Sigmoid colon (tissue), 7 donors: ENCODE measurements at places on chromosomes 12 and 14. TPM values are rescaled to one million over a fixed set of nuclear protein-coding genes. Genes with fewer than 3 reads are reported as not detected.
A peak's percentile ranks its signal among the peaks of the same experiment; 100 is the strongest.

The MDP1 gene
- total RNA-seq, result 31.7 TPM

The DAO gene
- total RNA-seq, result not detected

DNA sequence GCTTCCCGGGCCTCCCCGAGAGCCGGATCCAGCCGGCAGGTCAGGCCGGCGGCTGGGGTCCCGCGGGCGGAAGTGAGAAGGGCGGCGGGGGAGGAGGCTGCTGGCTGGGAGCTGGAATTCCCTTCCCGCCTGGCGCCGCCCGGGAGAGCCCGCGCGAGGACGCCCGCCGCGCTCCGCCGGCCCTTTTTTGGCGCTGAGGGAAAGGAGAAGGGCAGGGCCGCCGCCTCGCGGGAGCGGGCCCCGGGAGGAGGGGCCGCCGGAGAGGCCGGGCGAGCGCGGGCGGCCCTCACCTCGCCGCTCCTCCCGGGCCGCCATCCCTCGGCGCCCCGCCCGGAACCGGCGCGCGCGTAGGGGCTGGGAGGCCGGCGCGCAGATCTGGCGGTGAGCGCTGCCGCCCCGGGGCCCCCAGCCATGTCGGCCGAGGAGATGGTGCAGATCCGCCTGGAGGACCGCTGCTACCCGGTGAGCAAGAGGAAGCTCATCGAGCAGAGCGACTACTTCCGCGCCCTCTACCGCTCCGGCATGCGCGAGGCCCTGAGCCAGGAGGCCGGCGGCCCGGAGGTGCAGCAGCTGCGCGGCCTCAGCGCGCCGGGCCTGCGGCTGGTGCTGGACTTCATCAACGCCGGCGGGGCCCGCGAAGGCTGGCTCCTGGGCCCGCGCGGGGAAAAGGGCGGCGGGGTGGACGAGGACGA, at the start of the genes KLHL42 and MANSC4:
TSS of gene KLHL42 (plus strand) at position 314 of the 692 bp plus-strand sequence. CDS start at position 412, 98 bp downstream.
TSS of gene MANSC4 (minus strand) at position 317 of the 692 bp plus-strand sequence. CDS start 8,960 bp downstream, outside the sequence.
- H3K27me3 ChIP-seq, result no peaks in the 10 kb centered on the region
- peak within 1 kb of the TSS; percentile 79 for H3K4me3 ChIP-seq
- no peaks in the 10 kb centered on the region for H3K36me3 ChIP-seq
- DNase-seq, result peak; percentile 89
- H3K4me1 ChIP-seq, result no peaks in the 10 kb centered on the region
- H3K27ac ChIP-seq, result peak within 1 kb of the TSS; percentile 86

DNA sequence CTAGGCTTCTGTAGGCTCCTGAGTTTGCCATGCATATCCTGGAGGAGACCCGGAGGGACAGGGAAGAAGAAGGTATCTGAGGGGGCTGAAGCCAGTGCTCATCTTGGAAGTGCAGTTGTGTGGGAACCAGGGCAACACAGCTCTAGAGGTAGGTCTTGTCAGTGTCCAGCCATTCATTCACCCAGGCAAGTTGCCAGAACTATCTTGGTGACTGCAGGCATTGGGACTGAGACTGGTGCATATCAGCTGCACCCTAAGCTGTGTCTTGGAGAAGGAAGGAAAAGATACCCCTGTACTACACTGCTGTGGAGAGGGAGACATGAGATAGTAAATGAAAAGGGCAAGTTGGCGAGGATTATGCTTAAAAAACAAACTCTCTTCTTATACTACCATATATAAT, 4.9 kb upstream of the WIF1 start:
- H3K4me3 ChIP-seq, result no peak overlapping the region
- DNase-seq, result no peak
- H3K36me3 ChIP-seq, result no peaks in the 10 kb centered on the region
- H3K4me1 ChIP-seq, result peaks cover 6% of the 10 kb centered on the region

DNA sequence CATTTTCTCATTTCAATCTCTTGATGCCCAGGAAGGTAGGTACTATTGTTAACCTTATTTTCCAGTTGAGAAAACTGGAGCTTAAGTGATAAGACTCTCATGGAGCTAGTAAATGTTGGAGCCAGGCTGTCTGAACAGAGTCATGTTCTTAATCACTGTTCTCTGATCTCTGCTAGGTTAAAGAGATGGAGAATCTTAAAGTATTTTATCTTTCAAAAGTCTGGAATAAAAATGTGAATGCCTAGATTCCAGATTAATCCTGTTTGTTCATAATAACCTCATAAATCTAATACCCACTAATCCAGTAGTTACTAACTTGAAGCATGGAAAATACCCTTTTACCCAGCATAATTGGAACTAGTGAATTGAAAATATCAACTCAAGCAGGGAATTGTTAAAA, 341.0 kb upstream of the RGS6 start:
- no peak overlapping the region for H3K27ac ChIP-seq
- peaks cover 37% of the 10 kb centered on the region for H3K4me1 ChIP-seq
- no peaks in the 10 kb centered on the region for H3K36me3 ChIP-seq
- no peaks in the 10 kb centered on the region for H3K27me3 ChIP-seq
- H3K4me3 ChIP-seq, result no peak overlapping the region
- no peak for DNase-seq

The HOXC9 gene
- not detected for total RNA-seq

The KERA gene
- not detected for total RNA-seq

GRCh38 chr14:86038387-86039042, 508.6 kb downstream of the FLRT2 start:
- no peak overlapping the region for H3K4me3 ChIP-seq
- no peaks in the 10 kb centered on the region for H3K36me3 ChIP-seq
- no peak for DNase-seq

The PSMD9 gene
- total RNA-seq, result 91.4 TPM

GRCh38 chr12:31033146-31033545, 40.5 kb upstream of the DDX11 start:
- H3K27me3 ChIP-seq, result no peaks in the 10 kb centered on the region
- no peaks in the 10 kb centered on the region for H3K36me3 ChIP-seq
- no peaks in the 10 kb centered on the region for H3K4me1 ChIP-seq
- no peak for DNase-seq

The MBD6 gene
- total RNA-seq, result 16.1 TPM

GRCh38 chr14:78164226-78164853, 5.8 kb upstream of the NRXN3 start:
- DNase-seq, result no peak
- no peaks in the 10 kb centered on the region for H3K27me3 ChIP-seq
- no peaks in the 10 kb centered on the region for H3K4me1 ChIP-seq

DNA sequence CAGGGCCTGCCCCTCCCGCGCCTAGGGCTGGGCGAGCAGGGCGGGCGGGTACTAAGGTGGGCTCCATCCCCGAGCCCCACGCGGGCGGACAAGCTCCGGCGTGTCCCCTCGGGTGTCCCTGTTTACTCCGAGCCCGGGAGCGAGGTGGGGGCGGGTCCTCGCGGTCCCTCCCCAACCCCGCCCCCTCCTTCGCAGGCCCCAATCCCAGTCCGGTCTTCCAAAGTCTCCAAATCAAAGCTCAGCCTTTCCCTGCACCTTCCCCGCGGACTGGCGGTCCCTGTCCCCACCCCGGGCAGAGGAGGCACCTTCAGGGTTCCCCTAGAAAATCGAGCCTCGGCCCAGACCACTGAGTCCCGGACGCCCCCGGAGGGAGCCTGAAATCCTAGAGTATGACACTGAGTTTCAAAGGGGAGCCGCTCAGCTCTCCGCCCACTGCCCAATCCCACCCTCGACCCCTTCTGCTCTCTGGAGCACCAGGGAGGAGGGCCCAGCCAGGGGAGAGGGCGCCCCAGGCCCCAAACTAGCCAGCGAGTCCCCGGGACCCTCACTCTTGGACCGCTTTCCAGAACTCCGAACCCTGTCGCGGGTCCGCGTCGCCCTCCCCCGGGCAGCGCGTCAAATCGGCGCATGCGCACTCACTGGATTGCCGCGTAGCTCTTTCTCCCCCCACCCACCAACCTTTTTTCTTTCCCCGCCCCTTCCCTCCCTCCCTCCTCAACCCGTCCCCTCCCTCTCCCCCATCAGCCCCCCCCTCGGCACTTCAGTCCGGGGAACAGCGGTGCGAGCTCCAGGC, at the start of gene LRP1:
TSS of gene LRP1 (plus strand) at position 758 of the 793 bp plus-strand sequence. CDS start 482 bp downstream, outside the sequence.
- H3K27me3 ChIP-seq, result no peaks in the 10 kb centered on the region
- no peaks in the 10 kb centered on the region for H3K4me1 ChIP-seq
- DNase-seq, result peak; percentile 95
- no peaks in the 10 kb centered on the region for H3K36me3 ChIP-seq
- H3K27ac ChIP-seq, result peak within 1 kb of the TSS; percentile 92

The E2F7 gene
- not detected for total RNA-seq

GRCh38 chr14:95533391-95533821, 1.4 kb upstream of the GLRX5 start:
- peak overlapping the region; percentile 83 for H3K27ac ChIP-seq
- H3K36me3 ChIP-seq, result no peaks in the 10 kb centered on the region
- H3K27me3 ChIP-seq, result no peaks in the 10 kb centered on the region
- peak overlapping the region; percentile 100 for H3K4me3 ChIP-seq
- peaks cover 42% of the 10 kb centered on the region for H3K4me1 ChIP-seq

- DNase-seq, result no peak
- H3K4me1 ChIP-seq, result no peaks in the 10 kb centered on the region
- H3K4me3 ChIP-seq, result no peak overlapping the region
- no peaks in the 10 kb centered on the region for H3K27me3 ChIP-seq
Measured at GRCh38 chr14:28196878-28197277, 569.7 kb upstream of the FOXG1 start.

DNA sequence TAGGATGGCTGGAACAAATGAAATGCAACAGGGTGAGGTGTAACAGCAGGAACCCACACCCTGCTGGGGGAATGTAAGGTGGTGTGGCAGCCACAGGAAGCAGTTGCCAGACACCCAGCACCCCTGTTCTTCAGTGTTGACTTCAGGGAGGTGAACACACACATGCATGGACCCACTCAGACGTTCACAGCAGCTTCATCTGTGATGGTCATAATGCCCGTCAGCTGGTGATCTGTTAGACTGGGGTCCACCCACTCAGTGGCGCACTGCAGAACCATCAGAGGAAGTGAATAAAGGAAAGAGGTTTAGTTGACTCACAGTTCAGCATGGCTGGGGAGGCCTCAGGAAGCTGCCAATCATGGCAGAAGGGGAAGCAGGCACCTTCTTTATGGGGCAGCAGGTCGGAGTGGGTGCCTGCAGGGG, 22.7 kb upstream of the TEX22 start:
- H3K4me3 ChIP-seq, result no peak overlapping the region
- H3K27me3 ChIP-seq, result no peaks in the 10 kb centered on the region
- H3K36me3 ChIP-seq, result no peaks in the 10 kb centered on the region

- H3K36me3 ChIP-seq, result no peaks in the 10 kb centered on the region
- no peaks in the 10 kb centered on the region for H3K4me1 ChIP-seq
- DNase-seq, result peak; percentile 71
- H3K27ac ChIP-seq, result peak overlapping the region; percentile 98
Measured at GRCh38 chr12:27780612-27781408, 774 bp upstream of the MANSC4 start.

GRCh38 chr12:53096089-53096741, 1.3 kb upstream of the IGFBP6 start:
- DNase-seq, result peak; percentile 94
- H3K4me3 ChIP-seq, result peak overlapping the region; percentile 60
- H3K27me3 ChIP-seq, result no peaks in the 10 kb centered on the region
- H3K27ac ChIP-seq, result peak overlapping the region; percentile 77

- H3K4me1 ChIP-seq, result no peaks in the 10 kb centered on the region
- no peak for DNase-seq
- H3K27ac ChIP-seq, result no peak overlapping the region
- no peak overlapping the region for H3K4me3 ChIP-seq
- H3K36me3 ChIP-seq, result no peaks in the 10 kb centered on the region
Measured at GRCh38 chr14:76653875-76654572, 107.2 kb upstream of the VASH1 start.

DNA sequence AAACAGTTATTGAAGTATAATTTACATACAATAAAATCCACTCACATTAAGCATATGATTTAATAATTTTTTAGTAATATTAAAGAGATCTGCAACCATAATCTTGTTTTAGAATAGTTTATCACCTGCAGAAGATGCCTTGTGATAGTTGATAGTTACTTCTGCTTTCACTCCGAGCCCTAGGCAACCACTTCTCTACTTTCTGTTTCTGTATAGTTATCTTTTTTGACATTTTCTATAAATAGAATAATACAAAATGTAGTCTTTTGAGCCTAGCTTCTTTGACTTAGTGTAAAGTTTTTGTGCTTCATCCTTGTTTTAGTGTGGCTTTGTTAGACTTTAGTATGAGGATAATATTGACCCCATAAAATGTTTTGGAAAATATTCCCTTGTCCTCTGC, 111.0 kb downstream of the MNAT1 start:
- H3K4me3 ChIP-seq, result no peak overlapping the region
- no peaks in the 10 kb centered on the region for H3K36me3 ChIP-seq
- no peak for DNase-seq
- no peaks in the 10 kb centered on the region for H3K4me1 ChIP-seq
- H3K27me3 ChIP-seq, result no peaks in the 10 kb centered on the region

The TBX5 gene
- not detected for total RNA-seq

The RNASE1 gene
- total RNA-seq, result 581 TPM

- H3K27me3 ChIP-seq, result no peaks in the 10 kb centered on the region
- H3K27ac ChIP-seq, result peak overlapping the region; percentile 99
- no peak for DNase-seq
- H3K4me1 ChIP-seq, result no peaks in the 10 kb centered on the region
- H3K36me3 ChIP-seq, result peaks cover 3% of the 10 kb centered on the region
Measured at GRCh38 chr14:49766839-49767238, 1.1 kb upstream of the KLHDC2 start.

- no peak overlapping the region for H3K27ac ChIP-seq
- no peak overlapping the region for H3K4me3 ChIP-seq
- H3K36me3 ChIP-seq, result no peaks in the 10 kb centered on the region
- DNase-seq, result no peak
Measured at GRCh38 chr12:104966677-104967076, 8.6 kb upstream of the SLC41A2 start.

GRCh38 chr12:127399451-127399850, 867.5 kb upstream of the TMEM132C start:
- H3K27ac ChIP-seq, result no peak overlapping the region
- no peak for DNase-seq
- no peak overlapping the region for H3K4me3 ChIP-seq
- no peaks in the 10 kb centered on the region for H3K36me3 ChIP-seq
- no peaks in the 10 kb centered on the region for H3K4me1 ChIP-seq

GRCh38 chr12:64610079-64610659, at the start of gene RASSF3:
Gene RASSF3 (plus strand): TSS chr12:64610495. CDS start chr12:64610633, 138 bp downstream.
- H3K4me1 ChIP-seq, result peaks cover 30% of the 10 kb centered on the region
- H3K27ac ChIP-seq, result peak within 1 kb of the TSS; percentile 91
- H3K36me3 ChIP-seq, result no peaks in the 10 kb centered on the region
- H3K27me3 ChIP-seq, result no peaks in the 10 kb centered on the region
- DNase-seq, result peak; percentile 80
- H3K4me3 ChIP-seq, result peak within 1 kb of the TSS; percentile 73

- H3K4me3 ChIP-seq, result no peak overlapping the region
- no peak overlapping the region for H3K27ac ChIP-seq
- H3K4me1 ChIP-seq, result no peaks in the 10 kb centered on the region
- no peak for DNase-seq
Measured at GRCh38 chr12:118714051-118714460, 267.3 kb upstream of the SRRM4 start.

The OTOGL gene
- total RNA-seq, result 0.81 TPM

- no peaks in the 10 kb centered on the region for H3K36me3 ChIP-seq
- no peaks in the 10 kb centered on the region for H3K27me3 ChIP-seq
- peak overlapping the region; percentile 68 for H3K27ac ChIP-seq
- H3K4me3 ChIP-seq, result peak overlapping the region; percentile 69
Measured at GRCh38 chr12:2960390-2960956, 1.3 kb downstream of the TEAD4 start.

The PTPRB gene
- total RNA-seq, result 16.3 TPM

The ERBB3 gene
- 10.2 TPM for total RNA-seq
